ENCODE measurements at places on chromosomes 7 and 10.
A peak's percentile ranks its signal among the peaks of the same experiment; 100 is the strongest.

GRCh38 chr7:50088463-50089129, 4.5 kb downstream of the ZPBP start:
- H3K36me3 ChIP-seq = no peaks in the 10 kb centered on the region
- H3K27me3 ChIP-seq = peaks cover 81% of the 10 kb centered on the region
- H3K27ac ChIP-seq = no peak overlapping the region
- H3K4me1 ChIP-seq = no peaks in the 10 kb centered on the region

DNA sequence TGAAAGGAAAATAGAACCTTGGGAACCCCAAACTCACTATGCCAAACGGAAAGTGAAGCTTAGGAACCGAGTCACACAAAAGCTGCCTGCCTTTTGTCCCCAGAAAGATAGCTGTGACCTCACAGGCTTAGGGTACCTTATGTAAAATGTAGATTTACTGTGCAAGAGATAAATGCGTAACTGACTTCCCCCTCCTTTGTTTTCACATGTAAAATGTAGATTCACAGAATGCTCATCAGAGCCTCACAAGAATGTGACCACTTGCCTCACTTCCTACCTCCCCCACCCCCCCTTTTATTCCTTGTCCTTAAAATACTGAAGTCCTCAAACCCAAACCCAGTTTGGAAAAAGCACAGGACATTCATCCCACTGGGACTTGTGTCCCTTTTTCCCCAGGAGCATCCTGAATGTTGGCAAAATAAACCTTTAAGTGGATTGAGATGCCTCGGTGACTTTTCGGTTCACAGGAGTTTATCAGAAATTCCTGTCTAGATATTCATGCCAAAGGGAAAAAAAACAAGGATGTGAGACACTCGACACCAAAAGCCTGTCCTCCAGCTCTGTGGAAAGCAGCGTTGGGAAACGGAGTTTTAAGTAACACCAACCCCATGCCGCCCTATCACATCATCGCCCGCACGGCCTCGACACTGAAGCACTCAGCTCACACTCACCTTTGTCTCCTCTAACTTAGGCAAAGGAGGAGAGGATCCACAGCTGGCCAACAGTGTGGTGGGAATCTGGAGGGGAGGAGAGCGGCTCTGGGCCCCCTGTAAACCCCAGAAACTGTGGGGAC, 45.9 kb downstream of the SVIL start:
- H3K4me3 ChIP-seq = no peak overlapping the region
- H3K36me3 ChIP-seq = peaks cover 16% of the 10 kb centered on the region
- H3K4me1 ChIP-seq = peaks cover 19% of the 10 kb centered on the region
- no peaks in the 10 kb centered on the region for H3K27me3 ChIP-seq
- no peak for DNase-seq

- no peak for DNase-seq
- no peak overlapping the region for H3K27ac ChIP-seq
- no peaks in the 10 kb centered on the region for H3K4me1 ChIP-seq
- peaks cover 18% of the 10 kb centered on the region for H3K27me3 ChIP-seq
These were observed 18.9 kb upstream of the RNF32 start for GRCh38 chr7:156621652-156622051.

DNA sequence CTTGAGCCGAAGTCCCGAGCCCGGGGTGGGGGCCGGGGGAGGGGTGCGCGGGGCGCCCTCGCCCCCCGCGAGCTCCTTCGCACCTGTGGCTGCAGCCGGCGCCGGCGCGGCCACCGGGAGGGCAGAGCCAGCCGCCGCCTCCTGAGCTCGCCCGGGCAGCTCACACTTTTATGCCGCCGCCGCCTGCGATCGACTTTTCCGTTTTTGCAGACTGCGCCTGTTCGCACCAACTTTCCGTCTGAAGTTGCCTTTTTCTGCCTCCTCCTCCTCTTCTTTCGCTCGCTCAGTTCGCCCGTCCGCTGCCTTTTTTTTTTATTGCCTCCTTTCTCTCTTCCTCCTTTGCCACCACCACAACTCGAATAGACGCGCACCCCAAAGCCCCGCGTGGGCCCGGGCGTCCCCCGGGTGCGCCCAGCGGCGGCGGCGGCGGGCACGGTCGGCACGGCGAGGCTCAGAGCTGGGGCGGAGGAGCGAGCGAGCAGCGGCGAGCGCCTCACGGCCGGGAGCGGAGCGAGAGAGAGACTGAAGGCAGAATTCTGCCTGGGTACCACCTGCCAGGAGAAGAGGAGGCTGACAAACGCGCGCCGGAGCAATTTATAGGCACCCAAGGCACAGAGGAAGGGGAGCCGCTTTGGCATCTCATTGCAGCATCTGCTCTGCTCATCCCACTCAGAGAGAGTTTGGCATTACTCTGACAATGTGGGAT, at the start of gene C1QL3:
Gene C1QL3 (minus strand): TSS at position 569 of the 706 bp plus-strand sequence. CDS start 814 bp downstream, outside the sequence.
- no peak within 1 kb of the TSS for H3K4me3 ChIP-seq
- H3K36me3 ChIP-seq = peaks cover 19% of the 10 kb centered on the region
- H3K27ac ChIP-seq = no peak within 1 kb of the TSS
- DNase-seq = no peak

GRCh38 chr10:15363031-15363430, 8.1 kb downstream of the FAM171A1 start:
- no peak overlapping the region for H3K4me3 ChIP-seq
- no peaks in the 10 kb centered on the region for H3K27me3 ChIP-seq
- H3K36me3 ChIP-seq = no peaks in the 10 kb centered on the region
- DNase-seq = no peak
- H3K4me1 ChIP-seq = peaks cover 4% of the 10 kb centered on the region

DNA sequence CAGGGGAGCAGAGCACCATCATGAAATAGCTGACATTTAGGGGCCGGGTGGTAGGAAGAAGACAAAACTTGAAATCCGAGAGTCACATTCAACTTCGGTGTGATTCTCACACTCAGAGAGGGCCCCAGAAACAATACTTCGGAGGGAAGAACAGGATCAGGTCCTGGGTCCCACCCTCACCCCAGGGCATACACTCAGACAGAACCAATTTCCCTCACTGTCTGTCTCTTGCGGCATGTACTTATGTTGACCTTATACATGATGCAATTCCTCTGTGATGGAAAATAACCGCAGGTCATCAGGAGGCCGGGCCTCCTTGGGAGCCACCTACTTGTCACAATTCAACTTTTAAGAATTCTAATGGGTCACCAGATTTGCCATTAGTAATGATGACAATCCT, 26.3 kb upstream of the HMX3 start:
- H3K27me3 ChIP-seq = no peaks in the 10 kb centered on the region
- H3K27ac ChIP-seq = peak overlapping the region; percentile 11
- peaks cover 13% of the 10 kb centered on the region for H3K4me1 ChIP-seq
- peak; percentile 84 for DNase-seq

- H3K4me3 ChIP-seq = no peak overlapping the region
- DNase-seq = no peak
- no peak overlapping the region for H3K27ac ChIP-seq
- H3K36me3 ChIP-seq = no peaks in the 10 kb centered on the region
These were observed 41.6 kb upstream of the FOXI2 start for GRCh38 chr10:127695431-127695830.

DNA sequence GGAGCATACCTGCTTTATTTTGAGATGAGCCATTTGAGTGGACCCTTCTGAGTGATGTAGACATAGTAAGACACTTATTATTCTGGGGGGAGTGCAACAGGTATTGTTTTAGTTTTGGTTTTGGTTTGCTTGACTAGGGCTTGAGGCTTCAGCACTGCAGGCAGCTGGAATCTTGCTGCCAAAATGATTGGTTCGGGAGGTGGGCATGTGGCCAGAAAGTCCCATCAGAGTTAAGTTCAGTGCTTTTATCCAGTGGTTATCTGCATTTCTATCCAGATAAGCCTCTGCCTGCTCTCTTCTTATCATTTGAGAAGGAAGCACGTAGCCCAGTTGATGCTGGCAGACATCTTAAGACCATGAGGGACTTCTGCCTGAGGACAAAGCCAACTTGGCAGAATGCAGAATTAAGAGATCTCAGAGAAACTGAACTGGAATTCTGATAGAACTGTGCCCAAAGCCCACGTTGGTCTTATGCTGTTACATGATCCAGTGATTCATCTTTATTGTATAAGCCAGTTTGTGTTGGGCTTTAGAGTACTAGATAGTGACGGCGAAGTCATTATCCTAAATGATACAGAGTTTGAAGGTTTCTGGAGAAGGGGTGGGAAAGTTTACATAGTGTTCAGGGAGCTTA, 9.6 kb upstream of the JAZF1 start:
- H3K4me1 ChIP-seq = no peaks in the 10 kb centered on the region
- DNase-seq = no peak
- H3K4me3 ChIP-seq = no peak overlapping the region
- H3K27me3 ChIP-seq = peaks cover 12% of the 10 kb centered on the region

GRCh38 chr7:137760111-137760510, 86.7 kb downstream of the DGKI start:
- no peak overlapping the region for H3K4me3 ChIP-seq
- peaks cover 7% of the 10 kb centered on the region for H3K4me1 ChIP-seq
- no peaks in the 10 kb centered on the region for H3K27me3 ChIP-seq

- H3K36me3 ChIP-seq = no peaks in the 10 kb centered on the region
- no peak for DNase-seq
- H3K27me3 ChIP-seq = no peaks in the 10 kb centered on the region
- no peak overlapping the region for H3K4me3 ChIP-seq
- H3K4me1 ChIP-seq = peaks cover 7% of the 10 kb centered on the region
These were observed 30.3 kb upstream of the CREB3L2 start for GRCh38 chr7:138032186-138032585.

GRCh38 chr10:104028823-104029520, 56.7 kb downstream of the COL17A1 start:
- peak overlapping the region; percentile 75 for H3K27ac ChIP-seq
- no peak overlapping the region for H3K4me3 ChIP-seq
- no peak for DNase-seq
- H3K4me1 ChIP-seq = no peaks in the 10 kb centered on the region

GRCh38 chr7:23494009-23494408, 23.7 kb upstream of the IGF2BP3 start:
- no peak overlapping the region for H3K27ac ChIP-seq
- no peaks in the 10 kb centered on the region for H3K27me3 ChIP-seq
- DNase-seq = no peak
- no peak overlapping the region for H3K4me3 ChIP-seq
- H3K4me1 ChIP-seq = no peaks in the 10 kb centered on the region
- H3K36me3 ChIP-seq = peaks cover 10% of the 10 kb centered on the region

- H3K36me3 ChIP-seq = no peaks in the 10 kb centered on the region
- no peak overlapping the region for H3K27ac ChIP-seq
- H3K27me3 ChIP-seq = no peaks in the 10 kb centered on the region
- H3K4me3 ChIP-seq = no peak overlapping the region
These were observed 286.3 kb upstream of the CDC14C start for GRCh38 chr7:48638041-48638440.
